ENCODE measurements at places on chromosomes 3 and 15.

DNA sequence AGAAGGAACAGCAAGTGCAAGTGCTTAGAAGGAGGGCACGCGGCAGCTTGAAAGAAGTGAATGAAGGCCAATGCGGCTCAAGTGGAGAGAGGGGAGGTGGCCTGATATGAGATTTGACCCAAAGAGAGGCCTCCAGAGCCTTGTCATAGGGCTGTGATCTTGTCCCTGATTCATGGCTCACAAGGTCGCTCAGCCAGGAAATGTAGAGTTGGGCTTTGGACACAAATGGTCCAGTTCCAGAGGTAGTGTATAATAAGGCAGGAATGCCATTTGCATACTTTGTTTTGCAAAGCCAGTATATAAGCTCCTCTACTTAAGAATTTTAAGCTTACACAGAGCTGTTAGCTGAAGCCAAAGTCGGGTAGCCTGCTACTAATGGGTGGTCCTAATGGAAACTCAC is 33.7 kb downstream of the HGD start:
- no peak for DNase-seq

- no peak for DNase-seq
These were observed 16.8 kb downstream of the GABRR3 start for GRCh38 chr3:98018301-98018700.

DNA sequence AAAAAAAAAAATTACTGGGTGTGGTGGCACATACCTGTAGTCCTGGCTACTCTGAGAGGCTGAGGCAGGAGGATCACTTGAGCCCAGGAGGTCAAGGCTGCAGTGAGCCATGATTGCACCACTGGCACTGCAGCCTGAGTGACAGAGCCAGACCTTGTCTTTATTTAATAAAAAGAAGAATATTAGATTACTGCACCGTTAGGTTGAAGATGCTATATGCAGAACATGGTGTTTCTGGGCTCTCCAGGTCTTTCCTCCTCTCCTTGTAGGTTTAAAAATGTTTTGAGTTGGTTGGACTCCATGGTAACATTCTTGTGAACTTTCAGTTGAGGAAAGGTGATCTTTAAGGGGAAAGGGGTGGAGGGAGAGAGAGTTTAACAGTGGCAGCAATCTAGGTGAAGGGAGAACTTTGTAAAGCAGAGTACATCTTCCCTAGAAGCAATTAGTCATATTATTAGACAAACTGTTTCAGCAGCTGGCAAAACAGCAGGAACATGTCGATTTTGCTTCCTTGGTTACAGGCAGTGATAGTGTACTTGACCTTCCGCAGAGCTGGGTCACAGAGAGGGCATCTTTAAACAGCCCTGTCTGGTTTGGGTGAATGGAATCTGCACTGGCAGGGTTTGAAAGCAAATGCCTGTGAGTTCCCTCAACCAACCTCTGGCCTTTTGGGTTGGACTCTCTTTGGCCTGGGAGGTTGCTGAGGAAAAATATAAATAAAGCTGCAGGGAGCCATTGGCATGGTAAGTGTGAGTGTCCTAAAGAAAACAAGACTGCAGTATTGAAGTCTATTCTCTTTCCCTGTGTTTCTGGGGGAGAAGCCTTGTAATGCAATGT is 42.8 kb downstream of the NR2C2 start:
- no peak for DNase-seq

DNA sequence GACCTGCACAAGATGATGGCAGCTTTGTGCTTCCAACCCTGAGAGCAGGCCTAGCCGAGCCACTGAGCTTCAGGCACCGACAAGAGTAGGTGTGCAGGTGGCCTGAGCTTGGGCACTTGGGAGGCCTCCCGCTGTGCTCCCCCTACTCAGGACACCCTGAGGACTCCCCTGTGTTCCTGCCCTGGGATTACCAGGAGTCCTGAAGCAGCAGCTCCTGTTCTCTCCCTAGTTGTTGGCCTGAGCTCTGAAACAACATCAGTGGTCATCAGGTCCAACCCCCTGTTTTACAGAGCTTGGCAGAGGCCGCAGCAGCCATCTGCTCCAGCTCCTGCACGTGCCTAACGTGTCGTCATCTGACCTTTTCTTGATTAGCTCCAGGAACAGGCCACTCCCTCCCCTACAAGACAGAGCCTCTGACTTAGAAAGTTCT is 8.0 kb upstream of the MESP2 start:
- DNase-seq = no peak

GRCh38 chr3:196009456-196009855 is 72.4 kb downstream of the TFRC start:
- no peak for DNase-seq

DNA sequence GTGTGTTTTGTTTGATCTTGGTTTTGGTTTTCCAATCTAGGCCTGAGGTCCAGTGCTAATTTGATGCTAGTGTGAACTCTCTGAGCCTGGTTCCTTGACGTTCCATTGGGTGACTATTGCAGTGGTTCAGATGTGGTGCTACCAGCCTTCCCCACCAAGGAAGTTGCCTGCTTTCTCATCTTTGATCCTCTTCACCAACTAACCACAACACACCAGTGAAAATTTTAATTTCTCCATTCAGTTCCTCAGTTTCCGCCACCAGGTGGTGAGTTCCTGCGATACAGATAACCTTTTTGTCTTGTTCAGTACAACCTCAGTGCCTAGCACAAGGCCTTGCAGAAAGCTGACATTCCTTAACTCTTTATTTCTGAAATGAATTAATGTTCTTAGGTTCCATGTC is 337.4 kb upstream of the TPRG1 start:
- no peak for DNase-seq

DNA sequence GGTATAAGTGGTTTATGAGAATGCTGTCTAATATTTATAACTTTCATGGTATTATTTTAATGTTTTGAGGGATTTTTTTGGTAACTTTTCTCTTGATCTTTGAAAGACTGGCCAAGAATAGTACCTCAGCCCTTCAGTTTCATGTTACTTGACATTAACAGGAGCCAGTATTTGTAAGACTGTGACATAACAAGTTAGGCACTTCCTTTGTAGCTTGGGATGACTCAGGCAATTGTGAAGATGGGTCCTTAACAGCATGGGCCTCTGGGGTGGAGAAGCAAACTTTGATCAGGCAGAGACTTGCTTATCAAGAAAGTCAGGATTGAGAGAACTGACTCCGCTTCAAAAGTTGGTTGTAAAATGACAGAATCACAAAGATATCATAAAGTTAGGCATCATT is 9.5 kb downstream of the LRRC49 start:
- DNase-seq = no peak

GRCh38 chr15:90968434-90968833 is 13.8 kb downstream of the RCCD1 start:
- DNase-seq = no peak

All from globus pallidus (tissue), 1 donor.